ENCODE measurements at places on chromosomes 4 and X. TPM values are rescaled to one million over a fixed set of nuclear protein-coding genes. Genes with fewer than 3 reads are reported as not detected.

DNA sequence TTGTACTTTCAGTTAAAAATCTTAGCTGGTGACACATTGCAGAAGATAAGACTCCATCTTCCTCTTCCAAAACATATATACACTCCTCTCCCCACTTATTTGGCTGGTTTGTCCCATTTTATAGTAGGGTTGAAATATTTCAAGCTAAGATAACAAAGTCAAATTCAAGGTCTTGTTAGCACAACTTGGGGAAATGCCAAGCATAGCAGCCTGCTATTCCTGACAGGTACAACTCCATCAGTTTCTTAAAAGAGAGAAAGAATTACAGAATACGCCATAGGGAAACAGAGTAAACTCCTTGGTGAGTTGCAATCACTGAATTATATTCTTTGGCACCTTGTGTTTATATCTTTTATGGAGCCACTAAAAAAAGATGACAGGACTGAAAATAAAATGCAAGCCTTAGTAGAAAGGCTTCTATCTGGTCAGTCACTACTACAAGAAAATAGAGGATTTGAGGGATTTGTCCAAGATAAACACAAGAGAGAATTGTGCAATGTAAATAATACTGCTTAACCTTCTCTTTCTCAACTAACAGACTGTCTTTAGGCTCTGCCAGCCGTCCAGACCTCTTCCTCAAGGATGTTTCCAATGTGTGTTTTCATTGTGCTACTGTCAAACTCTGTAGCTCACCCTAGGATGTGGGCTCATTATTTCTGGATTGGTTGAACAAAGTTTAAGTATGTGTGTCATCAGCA lies 170.3 kb downstream of the VEGFC start:
- H3K27ac ChIP-seq = no peak overlapping the region
- DNase-seq = no peak
- no peaks in the 10 kb centered on the region for H3K4me1 ChIP-seq

The SULT1E1 gene
- 16.0 TPM for total RNA-seq

GRCh38 chr4:59122626-59123025 lies 2012.4 kb upstream of the IGFBP7 start:
- no peaks in the 10 kb centered on the region for H3K4me1 ChIP-seq
- no peak overlapping the region for H3K27ac ChIP-seq
- DNase-seq = no peak
- no peak overlapping the region for H3K4me3 ChIP-seq
- no peaks in the 10 kb centered on the region for H3K36me3 ChIP-seq

The PAGE1 gene
- not detected for total RNA-seq

- H3K36me3 ChIP-seq = no peaks in the 10 kb centered on the region
- H3K27me3 ChIP-seq = no peaks in the 10 kb centered on the region
- DNase-seq = no peak
Measured at GRCh38 chr4:146099585-146099984, 75.9 kb upstream of the LSM6 start.

The CAMK2D gene
- 34.7 TPM for total RNA-seq

- no peak overlapping the region for H3K27ac ChIP-seq
- no peaks in the 10 kb centered on the region for H3K36me3 ChIP-seq
- DNase-seq = no peak
- no peak overlapping the region for H3K4me3 ChIP-seq
- H3K27me3 ChIP-seq = no peaks in the 10 kb centered on the region
- peaks cover 6% of the 10 kb centered on the region for H3K4me1 ChIP-seq
Measured at GRCh38 chr4:152045449-152045806, 284.6 kb upstream of the GATB start.

DNA sequence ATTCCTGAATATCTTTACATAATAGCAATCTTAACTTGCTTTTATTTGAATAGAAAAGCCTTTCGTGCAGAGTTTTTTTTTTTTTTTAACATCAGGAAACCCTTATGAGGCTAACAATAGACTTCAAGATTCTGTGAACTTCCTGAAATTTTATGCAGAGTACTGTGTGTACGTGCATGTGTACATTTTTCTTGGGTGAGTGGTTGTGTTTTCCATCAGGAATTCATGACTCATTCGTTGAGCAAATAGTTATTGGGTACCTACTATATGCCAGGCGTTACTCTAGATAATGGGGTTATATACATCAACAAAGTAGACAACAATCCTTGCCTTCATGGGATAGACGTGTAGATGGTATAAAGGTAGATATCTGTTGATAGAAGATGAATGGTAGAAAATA lies 59.1 kb downstream of the MRPL1 start:
- H3K36me3 ChIP-seq = no peaks in the 10 kb centered on the region
- H3K27ac ChIP-seq = no peak overlapping the region
- no peaks in the 10 kb centered on the region for H3K4me1 ChIP-seq
- H3K27me3 ChIP-seq = no peaks in the 10 kb centered on the region
- DNase-seq = peak; percentile 28

The AMTN gene
- total RNA-seq = not detected

The LEF1 gene
- 2.5 TPM for total RNA-seq

The NHSL2 gene
- total RNA-seq = 0.66 TPM

DNA sequence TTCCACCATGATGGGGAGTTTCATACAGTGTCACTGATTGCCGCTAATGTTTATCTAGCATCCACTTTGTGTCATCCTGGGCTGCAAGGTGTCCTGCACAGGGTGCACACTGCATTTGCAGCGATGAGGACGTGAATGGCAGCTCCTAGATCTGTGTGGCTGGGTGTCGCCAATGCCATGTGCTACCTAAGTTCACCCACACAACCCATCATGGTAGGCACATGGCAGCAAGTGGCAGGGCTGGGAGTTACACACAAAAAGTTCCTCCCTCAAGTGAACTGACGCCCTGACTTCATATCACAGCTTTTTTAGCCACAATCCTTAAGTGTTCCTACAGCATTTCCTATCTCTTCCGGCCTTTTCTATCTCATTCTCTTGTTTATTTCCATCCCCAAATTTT lies 45.9 kb upstream of the SPRY1 start:
- no peaks in the 10 kb centered on the region for H3K27me3 ChIP-seq
- peaks cover 11% of the 10 kb centered on the region for H3K4me1 ChIP-seq
- no peaks in the 10 kb centered on the region for H3K36me3 ChIP-seq
- H3K27ac ChIP-seq = no peak overlapping the region
- H3K4me3 ChIP-seq = no peak overlapping the region

The PCDH11X gene
- total RNA-seq = 21.4 TPM

DNA sequence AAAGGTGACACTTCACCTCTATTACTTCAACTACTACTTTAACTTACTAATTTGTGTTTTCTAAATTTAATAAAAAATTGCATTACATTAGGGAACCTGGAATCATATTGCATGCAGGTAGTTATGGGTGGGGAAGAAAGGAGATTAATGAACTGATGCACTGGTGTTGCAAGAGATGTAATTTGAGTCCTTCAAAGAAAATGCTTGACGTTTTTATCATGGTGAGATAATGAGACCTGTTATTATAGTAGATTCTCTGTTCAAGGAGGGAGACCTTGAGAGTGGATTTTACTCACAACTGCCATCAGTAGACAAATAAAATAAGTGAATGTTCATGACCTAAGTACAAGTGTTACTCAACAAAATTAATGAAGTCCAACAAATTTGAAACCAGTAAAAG lies 26.4 kb upstream of the MED14 start:
- H3K4me3 ChIP-seq = no peak overlapping the region
- H3K4me1 ChIP-seq = no peaks in the 10 kb centered on the region
- no peaks in the 10 kb centered on the region for H3K36me3 ChIP-seq
- no peak overlapping the region for H3K27ac ChIP-seq
- no peaks in the 10 kb centered on the region for H3K27me3 ChIP-seq

GRCh38 chr4:5827108-5828004 lies 65.5 kb downstream of the CRMP1 start:
- DNase-seq = no peak
- H3K36me3 ChIP-seq = peaks cover 29% of the 10 kb centered on the region
- H3K27me3 ChIP-seq = no peaks in the 10 kb centered on the region
- no peak overlapping the region for H3K4me3 ChIP-seq
- H3K4me1 ChIP-seq = no peaks in the 10 kb centered on the region
- no peak overlapping the region for H3K27ac ChIP-seq

The GAGE12E gene
- not detected for total RNA-seq

DNA sequence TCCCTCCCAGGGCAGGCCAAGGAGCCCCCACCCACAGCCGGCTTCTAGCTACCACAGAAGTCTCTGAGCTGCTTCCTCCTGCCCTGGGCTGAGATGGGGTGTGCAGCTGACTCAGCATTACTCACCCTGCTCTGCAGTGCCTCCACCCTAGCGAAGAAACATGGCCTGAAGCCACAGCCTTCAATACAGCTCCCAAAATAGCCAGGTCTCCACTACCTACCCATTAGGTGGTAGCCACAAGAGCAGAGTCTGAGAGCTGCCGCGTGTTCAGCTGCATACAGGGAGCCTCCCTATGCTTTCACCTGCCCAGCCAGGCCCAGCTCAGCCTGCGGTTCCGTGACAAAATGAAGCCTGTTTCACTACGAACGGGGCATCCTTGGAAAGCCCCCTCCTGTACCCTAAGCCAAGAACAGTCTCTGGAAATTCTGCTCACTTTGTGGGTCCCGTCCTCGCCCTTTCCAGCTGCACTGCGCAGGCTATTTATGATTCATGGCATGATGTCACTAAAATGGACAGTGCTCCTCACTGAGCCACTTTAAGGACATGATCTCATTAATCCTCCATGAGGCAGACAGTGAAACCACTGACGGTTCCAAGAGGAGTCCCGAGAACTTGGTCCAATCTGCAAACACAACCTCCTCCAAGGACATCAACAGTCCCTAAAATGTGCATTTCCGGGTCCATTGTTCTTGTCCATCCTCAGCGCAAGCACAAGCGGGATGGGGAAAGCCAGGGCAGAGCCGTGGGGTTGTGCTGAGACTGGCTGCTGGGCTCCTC lies 20.2 kb downstream of the WDR1 start:
- H3K4me3 ChIP-seq = no peak overlapping the region
- H3K27me3 ChIP-seq = no peaks in the 10 kb centered on the region
- no peaks in the 10 kb centered on the region for H3K4me1 ChIP-seq

GRCh38 chr4:173174594-173175012 lies 6.0 kb downstream of the GALNT7 start:
- H3K4me3 ChIP-seq = no peak overlapping the region

The FAM236B gene
- not detected for total RNA-seq

GRCh38 chr4:5796976-5797375 lies 86.0 kb downstream of the EVC start:
- DNase-seq = no peak
- no peaks in the 10 kb centered on the region for H3K4me1 ChIP-seq
- H3K4me3 ChIP-seq = no peak overlapping the region

DNA sequence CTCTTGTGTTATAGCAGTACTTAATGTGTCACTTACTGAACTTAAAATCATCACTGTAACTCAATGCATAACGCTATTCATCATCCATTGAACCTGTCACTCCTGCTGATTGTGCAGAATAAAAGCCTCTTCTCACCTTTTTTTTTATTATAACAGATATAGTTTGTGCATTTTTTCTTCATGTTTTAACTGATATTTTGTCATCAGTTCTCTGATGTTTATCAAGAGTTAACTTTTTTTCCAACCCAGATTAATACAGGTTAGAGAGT lies 100.4 kb downstream of the SLIT2 start:
- no peak overlapping the region for H3K4me3 ChIP-seq
- H3K36me3 ChIP-seq = no peaks in the 10 kb centered on the region
- peaks cover 53% of the 10 kb centered on the region for H3K4me1 ChIP-seq
- H3K27me3 ChIP-seq = no peaks in the 10 kb centered on the region
- H3K27ac ChIP-seq = no peak overlapping the region
- DNase-seq = no peak

The SEC31A gene
- 98.2 TPM for total RNA-seq

DNA sequence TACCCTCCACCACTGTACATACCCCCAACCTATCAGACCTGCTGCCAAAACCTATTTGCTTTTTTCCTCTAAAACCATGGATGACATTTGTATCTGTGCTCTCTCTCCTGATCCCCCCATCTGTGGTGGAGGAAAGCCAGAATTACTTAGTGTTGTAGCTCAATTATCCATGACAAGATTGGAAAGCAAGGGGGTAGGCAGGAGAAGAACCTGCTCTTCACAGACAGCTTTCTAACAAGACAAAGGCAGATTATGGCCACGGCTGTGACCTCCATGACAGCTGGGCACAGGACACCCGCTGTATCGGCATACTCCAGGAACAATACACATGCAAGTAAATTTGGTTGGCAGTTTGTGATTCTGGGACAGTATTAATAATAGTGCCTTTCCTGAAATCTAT lies 186.7 kb downstream of the ENOX2 start:
- no peak overlapping the region for H3K4me3 ChIP-seq
- no peak for DNase-seq
- H3K27ac ChIP-seq = no peak overlapping the region
- no peaks in the 10 kb centered on the region for H3K27me3 ChIP-seq
- no peaks in the 10 kb centered on the region for H3K36me3 ChIP-seq

- no peak overlapping the region for H3K4me3 ChIP-seq
- H3K4me1 ChIP-seq = no peaks in the 10 kb centered on the region
- H3K27ac ChIP-seq = no peak overlapping the region
- no peak for DNase-seq
- H3K36me3 ChIP-seq = peaks cover 7% of the 10 kb centered on the region
Measured at GRCh38 chrX:9690046-9690445, 75.6 kb downstream of the GPR143 start.

DNA sequence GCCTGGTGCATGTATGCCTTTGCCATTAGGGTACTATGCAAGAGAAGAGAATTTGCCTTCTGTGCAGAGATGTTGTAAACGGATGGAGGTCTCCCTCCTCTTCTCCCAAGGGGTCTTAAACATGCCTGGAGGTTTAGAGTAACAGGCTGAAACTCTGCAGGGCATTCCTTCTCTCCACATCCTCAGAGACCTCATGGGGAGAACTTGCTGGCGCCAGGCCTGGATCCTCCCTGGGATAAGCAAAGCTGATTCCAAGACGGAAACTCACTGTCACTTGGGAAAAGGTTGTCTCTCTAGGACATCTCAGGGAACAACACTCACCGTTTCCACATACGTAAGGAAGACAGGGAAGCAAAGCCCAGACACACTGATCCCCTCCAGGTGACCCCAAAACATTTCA lies 76.9 kb upstream of the GPM6B start:
- H3K27me3 ChIP-seq = no peaks in the 10 kb centered on the region
- H3K27ac ChIP-seq = no peak overlapping the region
- no peak overlapping the region for H3K4me3 ChIP-seq
- DNase-seq = peak; percentile 18

GRCh38 chr4:10119773-10120172 lies 3.2 kb upstream of the WDR1 start:
- DNase-seq = no peak
- H3K4me1 ChIP-seq = peaks cover 8% of the 10 kb centered on the region
- H3K27me3 ChIP-seq = no peaks in the 10 kb centered on the region

The MSANTD1 gene
- total RNA-seq = 2.6 TPM

The GPAT3 gene
- 0.74 TPM for total RNA-seq

The MAGEB1 gene
- not detected for total RNA-seq
